ENCODE measurements at places on chromosomes 1 and 21.

GRCh38 chr1:183223467-183223866 lies 37.4 kb downstream of the LAMC2 start:
- DNase-seq: no peak

- peak; percentile 30 for DNase-seq
These were observed 685 bp upstream of the VAMP4 start for GRCh38 chr1:171742577-171742922.

DNA sequence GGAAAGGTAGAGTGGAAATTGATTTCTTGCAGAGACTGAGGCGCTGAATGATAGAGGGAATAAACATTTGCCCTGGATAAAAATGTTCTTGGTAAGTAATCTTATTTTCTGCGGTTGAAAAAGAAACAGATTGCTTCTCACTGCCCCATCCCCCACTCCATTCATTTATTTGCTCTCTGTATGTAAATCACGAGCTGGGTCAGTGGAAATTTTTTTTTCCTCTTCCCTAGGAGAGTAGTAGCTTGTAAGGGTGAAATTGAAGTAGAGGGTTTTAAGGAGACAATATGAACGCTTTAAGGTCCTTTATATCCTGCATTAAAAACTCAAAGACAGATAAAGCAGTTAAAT lies 1.4 kb upstream of the BRINP3 start:
- no peak for DNase-seq

GRCh38 chr1:107225706-107226105 lies 84.9 kb downstream of the NTNG1 start:
- no peak for DNase-seq

DNA sequence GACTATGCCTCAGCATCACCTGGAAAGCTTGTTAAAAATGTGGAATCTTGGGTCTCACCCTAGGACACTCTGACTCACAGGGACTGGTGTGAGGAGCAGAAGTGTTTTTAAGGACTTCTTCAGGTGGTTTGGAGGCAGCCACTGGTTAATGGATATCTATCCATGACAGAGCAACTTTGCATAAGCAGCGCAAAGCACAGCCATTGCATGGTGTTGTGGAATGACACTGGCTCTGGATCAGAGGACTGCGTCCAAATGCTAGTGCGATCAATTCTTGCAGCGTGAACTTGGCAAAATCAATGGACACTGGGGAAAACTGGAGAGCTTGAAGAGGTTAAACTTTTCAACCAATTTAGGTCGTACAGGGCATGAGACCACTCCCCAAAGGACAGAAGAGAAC lies 116.8 kb upstream of the FAM78B start:
- no peak for DNase-seq

DNA sequence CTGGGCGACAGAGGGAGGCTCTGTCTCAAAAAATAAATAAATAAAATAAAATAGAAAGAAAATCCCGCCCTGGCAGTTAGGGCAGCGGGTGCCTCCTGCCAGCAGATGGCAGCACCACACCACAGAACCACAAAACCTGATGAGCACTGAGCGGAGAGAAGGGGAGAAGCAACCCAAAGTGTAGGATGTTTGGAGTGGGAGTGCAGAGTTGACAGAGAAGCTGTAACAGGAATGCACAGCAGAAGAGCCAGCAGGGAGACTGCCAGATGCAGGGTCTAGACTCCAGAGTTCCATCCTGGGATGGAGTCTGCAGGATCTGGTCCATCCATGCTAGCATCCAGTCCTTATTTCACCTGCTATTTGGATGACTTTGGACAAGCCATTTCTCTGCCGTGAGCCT lies 29.7 kb upstream of the KIRREL1 start:
- DNase-seq: peak; percentile 68

GRCh38 chr1:201128962-201129361 lies 2.0 kb upstream of the ASCL5 start:
- no peak for DNase-seq

DNA sequence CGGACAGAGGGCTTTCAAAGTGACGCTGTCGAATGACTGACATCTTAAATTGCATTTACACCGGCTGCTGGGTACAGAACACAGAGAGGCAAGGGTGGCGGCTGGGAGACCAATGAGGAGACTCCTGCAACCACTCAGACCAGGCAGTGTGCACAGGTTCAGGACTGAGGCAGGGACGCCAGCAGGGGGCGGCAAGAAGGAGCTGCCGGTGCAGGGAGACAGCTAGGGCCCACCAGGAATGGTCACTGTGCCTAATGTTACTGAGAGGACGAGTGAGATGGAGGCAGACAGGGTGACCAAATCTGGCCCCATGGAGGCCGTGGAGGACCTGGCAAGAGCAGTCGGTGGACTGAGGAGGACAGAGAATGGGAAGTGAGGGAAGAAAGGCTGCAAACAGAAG lies 23.5 kb downstream of the GLIS1 start:
- DNase-seq: peak; percentile 31

- DNase-seq: no peak
These were observed 146.2 kb upstream of the NFIA start for GRCh38 chr1:60936163-60936562.

DNA sequence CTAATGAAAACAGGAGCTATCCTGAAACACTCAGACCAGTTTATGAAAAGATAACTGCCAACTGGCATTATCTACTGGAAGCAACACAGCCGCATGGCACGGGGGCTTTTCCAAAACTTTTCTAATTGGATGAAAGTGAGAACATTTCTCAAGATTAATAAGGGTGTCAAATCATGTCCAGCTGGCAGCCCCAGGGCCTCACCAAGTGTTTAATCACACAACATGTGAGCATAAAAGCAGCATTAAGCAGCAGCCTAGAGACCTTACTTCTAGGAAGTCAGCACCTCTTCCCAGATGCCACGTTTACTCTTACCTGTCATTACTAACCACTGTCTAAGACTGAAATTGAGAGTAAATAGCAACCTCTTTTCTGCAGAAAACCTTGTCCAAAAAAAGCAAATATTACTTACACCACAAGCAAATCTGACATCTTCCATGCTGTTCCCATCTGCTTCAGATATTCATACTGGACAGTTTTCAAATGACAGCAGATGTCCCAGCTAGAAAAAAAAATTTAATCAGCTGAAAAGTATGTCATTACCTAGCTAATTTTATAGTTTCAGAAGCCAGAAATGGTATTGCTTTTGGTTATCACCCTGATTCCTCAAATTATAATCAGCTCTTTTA lies 341.5 kb upstream of the ZP4 start:
- DNase-seq: no peak

DNA sequence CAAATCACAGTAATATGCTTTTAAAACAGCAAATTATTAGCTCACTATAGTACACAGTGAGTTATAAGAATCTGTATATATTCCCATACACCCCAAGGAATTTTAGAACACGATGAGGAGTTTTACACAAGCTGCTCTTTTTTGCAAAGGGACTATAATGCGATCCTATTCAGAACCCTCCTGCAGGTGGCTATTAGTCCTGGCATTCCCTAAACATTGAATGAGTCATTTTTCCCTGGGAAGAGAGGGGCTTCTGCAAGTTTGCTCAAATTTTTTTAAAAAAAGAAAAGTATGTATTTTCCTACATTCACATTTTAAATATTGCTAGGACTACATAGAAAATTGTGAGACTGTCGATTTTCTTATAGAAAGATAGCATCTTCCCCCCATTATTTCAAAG lies 106.3 kb downstream of the COL11A1 start:
- no peak for DNase-seq

DNA sequence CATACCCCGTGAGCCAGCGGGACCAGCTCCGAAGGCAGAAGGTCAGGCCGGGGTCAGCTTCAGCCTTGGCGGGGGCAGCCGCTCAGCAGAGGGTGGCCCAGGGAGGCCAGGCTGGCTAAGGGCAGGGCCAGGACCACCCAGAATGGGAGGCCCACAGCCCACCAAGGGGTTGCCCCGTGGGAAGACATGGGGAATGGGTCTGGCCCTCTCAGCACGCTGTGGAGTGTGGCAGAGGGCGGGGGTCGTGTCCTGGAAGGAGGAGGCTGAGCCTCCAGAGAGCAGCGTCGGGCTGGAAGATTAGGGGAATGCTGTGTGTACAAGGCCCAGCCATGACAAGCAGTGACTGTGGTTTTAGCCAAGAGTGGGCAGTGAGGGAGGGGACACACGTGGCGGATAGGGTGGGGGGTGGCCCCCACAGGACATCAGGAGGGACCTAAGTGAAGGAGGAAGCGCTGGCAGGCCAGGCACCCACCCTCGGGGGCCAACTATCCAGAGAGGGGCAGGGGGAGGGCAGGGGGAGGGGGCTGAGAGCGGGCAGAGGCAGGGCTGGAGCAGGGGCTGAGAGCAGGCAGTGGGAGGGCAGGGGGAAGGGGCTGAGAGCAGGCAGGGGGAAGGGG lies 43.9 kb upstream of the POFUT2 start:
- DNase-seq: no peak

- no peak for DNase-seq
These were observed 143.9 kb downstream of the CLIC6 start for GRCh38 chr21:34812504-34813265.

GRCh38 chr1:99672038-99672437 lies 26.1 kb downstream of the PALMD start:
- DNase-seq: no peak

DNA sequence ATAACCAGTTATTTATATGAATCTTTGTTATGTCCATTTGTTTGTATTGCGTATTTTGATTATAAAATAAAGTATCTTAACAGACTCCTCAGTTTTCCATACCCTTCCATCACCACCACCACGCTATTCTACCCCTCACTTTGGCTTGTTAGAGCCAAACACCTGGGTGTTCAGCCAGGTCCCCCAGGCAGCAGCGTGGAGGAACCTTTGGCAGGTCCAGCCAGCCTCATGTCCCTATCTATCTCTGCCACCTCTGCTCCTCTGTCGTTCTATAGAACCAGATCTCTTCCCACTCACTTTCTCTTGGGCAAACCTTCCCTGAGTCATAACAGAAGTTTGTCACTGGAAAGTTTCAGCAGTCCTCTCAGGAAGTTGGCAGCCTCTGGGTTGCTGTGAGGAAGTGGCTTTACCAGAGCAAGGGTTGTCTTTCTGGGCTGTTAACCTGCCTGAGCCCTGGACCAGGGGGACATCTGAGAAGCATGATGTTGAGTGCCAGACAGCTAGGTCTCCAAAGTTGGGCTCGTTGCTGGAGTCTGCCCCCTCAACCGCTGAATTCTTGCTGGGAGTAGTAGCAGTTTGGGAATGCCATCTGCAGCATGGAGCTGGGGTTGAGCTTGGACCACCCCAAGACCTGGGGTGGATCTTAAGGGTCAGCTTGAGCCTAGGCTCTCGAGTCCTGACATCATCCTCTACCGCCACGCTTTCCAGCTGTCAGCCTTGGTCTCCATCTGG lies 996 bp upstream of the SH3BGRL3 start:
- DNase-seq: peak; percentile 80

GRCh38 chr21:14358775-14359174 lies 24.2 kb downstream of the HSPA13 start:
- no peak for DNase-seq

DNA sequence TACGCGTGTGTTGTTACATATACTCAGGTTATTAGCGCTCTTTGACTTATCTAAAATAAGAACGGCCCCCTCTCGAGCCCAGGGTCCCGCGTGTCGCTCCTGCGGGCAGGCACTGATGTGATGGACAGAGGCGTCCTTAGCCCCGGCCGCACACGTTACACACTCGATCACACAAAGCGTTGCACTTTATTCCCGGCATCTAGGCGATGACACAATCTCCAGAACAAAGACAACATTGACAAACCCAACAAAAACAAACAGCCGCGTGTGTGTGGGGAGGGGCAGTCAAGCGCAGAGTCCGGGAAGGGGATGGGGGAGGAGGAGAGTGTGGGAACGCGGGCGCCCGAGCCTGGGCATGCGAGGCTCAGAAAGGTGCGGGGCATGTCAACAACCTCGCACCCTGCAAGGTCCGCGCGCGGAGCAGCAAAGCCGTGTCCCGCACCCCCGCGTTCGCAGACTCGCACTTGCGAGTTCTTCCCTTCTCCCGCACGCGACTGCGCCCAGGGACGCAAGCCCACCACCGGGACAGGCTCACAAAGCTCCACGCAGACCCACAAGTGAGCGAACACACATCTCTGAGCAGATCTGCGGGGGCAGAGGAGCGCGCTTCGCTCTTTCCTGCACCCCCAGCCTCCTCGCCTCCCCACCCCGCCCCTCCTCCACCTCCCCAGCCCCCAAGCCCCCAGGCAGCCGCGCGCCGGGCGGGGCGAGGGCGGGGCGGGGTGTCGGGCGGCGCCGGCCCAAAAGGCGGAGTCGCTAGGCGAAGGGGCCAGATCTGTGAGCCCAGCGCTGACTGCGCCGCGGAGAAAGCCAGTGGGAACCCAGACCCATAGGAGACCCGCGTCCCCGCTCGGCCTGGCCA lies at the start of gene EFNA1:
EFNA1 (plus strand) TSS at position 772 of the 862 bp plus-strand sequence. CDS start 102 bp downstream, outside the sequence.
- no peak for DNase-seq

GRCh38 chr1:227317523-227318015 lies 723 bp downstream of the CDC42BPA start:
- peak; percentile 10 for DNase-seq

DNA sequence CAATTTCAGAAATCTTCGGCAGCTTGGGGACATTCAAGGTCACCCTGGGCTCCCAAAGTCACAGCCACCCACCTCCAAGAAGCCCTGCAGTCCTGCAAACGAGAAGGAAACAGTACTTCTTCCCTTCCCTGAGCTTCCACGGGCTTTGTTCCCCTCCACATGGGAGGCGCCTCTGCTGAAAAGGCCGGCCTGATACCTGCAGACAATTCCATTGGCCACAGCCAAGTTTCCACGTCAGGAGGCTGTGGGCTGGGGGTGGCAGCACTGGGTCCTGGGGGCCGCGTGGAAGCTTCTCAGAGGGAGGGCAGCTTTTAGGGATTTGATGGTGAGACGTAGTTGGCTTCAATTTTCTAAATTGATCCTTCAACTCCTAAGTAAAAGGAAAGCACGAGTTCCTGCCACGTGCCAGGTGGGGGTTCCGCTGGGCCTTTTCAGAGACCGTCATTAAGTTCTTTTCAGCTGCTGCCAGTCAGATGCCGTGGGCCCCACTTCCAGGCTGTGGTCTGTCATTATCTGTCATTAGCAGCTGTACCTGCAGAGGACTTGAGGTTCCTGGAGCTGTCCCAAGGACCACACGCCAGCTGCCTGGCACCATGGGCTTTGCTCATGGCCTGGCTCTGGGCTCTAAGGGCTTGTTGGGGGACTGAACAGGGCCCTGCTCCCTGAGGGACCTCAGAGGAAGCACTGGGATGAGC lies 98.7 kb downstream of the CRYAA start:
- DNase-seq: no peak

GRCh38 chr1:55192093-55192492 lies 23.1 kb downstream of the USP24 start:
- DNase-seq: no peak

DNA sequence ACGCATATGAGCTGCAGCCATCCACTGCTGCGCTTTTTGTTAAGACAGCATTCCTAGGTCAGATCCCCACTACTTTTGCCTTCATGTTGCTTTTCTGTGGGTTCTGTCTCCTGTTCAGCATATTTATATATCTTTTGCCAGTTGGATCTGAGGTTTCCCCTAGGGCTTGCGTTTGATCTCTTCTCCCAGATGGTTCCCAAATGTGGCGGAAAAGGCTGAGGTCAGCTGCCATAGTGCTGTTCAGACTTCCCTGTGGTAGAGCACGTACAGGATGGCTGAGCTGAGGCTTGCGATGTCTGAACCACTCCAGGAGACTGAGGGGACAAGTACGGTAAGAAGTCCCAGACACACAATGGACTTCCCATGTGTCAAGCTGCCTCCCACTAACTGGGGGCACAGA lies 39.8 kb downstream of the COL6A1 start:
- no peak for DNase-seq
